ENCODE measurements at places on chromosomes 3 and 15. TPM values are rescaled to one million over a fixed set of nuclear protein-coding genes. Genes with fewer than 3 reads are reported as not detected.

The NRROS gene
- total RNA-seq: 2.0 TPM

The EPM2AIP1 gene
- 13.3 TPM for total RNA-seq

The ALDH1L1 gene
- 1.3 TPM for total RNA-seq

The TRNT1 gene
- 26.5 TPM for total RNA-seq

The SCN5A gene
- total RNA-seq: 1.1 TPM

The C3orf85 gene
- total RNA-seq: not detected

The ABHD10 gene
- total RNA-seq: 10.3 TPM

The TPRG1 gene
- 2.6 TPM for total RNA-seq

The IQCF5 gene
- total RNA-seq: not detected

The GREM1 gene
- 264 TPM for total RNA-seq
